ENCODE measurements at places on chromosomes 6 and 20.

GRCh38 chr6:121319112-121319553 is 15.1 kb downstream of the TBC1D32 start:
- no peak for DNase-seq

DNA sequence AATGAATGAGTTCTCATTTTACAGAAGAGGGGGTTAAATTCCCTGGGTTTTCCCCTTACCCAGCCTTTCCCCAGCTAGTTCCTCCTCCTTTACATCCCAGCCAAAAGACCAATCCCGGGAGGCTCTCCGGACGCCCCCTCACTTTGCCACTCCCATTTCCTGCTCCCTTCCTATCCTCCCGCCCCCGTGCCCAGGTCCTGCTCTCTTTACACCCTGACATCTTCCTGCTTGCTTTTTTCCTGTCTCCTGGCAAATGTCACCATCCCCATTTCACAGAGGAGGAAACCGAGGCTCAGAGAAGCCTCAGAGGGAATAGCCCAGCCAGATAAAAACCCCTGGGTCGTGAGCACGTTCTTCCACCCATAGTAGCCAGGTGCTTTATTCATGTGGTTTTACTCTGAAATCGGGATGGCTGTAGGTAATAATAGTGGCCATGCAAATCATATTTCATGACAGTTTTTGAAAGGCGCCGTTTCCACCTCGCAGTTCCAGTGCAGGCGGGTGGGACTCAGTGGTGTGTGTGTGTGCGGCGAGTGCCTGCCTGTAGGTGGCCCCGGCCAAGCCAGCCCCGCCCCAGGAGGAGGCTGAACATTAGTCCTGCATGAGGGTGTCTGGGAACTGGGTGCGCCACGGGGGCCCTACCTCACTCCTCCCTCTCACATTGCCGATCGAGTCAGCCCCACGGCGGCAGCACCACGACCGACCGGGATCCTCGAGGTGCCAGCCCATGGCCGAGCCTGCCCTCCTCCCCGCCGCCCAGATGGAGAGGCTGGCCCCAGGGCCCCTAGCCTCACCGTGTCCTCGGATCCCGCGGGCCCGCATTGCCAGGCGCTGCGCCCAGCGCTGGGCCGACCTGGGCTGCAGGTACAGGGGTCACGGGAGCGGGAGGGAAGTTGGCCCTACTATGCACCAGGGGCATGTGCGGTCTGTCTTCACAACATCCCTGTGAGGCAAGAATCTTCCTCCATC is at the start of gene ARHGAP40:
ARHGAP40 (plus strand) TSS at position 594 of the 969 bp plus-strand sequence.
- DNase-seq, result peak; percentile 77

- no peak for DNase-seq
These were observed 5.6 kb upstream of the GJB7 start for GRCh38 chr6:87334683-87335082.

- DNase-seq, result peak; percentile 57
These were observed 11.5 kb downstream of the ITPR3 start for GRCh38 chr6:33632558-33633039.

DNA sequence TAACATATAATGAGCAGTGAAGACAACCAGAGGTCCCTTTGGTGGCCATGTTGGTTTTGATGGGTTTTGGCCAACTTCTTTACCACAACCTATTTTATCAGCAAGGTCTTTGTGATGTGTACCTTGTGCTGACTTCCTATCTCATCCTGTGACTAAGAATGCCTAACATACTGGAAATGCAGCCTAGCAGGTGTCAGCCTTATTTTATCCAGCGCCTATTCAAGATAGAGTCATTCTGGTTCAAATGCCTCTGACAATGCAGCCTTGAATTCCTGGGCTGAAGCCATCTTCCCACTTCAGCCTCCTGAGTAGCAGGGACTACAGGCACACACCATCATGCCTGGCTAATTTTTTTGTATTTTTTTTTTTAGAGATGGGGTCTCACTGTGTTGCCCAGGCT is 7.8 kb upstream of the TRIM38 start:
- no peak for DNase-seq

DNA sequence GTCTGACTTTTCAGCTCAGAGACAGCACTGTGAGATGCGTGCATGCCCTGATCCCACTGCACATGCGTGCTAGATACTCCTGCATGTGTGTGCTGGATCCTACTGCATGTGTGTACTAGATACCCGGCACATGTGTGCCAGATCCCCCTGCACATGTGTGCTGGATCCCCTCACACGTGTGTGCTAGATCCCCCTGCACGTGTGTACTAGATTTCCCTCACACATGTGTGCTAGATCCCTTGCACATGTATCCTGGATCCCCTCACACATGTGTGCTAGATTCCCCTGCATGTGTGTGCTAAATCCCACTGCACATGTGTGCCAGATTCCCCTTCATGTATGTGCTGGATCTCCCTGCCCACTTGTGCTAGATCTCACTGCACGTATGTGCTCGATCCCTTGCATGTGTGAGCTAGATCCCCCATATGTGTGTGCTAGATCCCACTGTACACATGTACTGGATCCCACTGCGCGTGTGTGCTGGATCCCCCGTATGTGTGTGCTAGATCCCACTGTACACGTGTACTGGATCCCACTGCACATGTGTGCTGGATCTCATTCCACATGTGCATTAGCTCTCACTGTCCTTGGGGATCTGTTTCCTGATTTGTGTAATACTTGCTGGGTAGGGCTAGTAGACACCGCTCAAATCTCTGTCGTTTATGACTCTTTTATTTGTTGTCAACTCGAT is 214.6 kb downstream of the SMOC2 start:
- no peak for DNase-seq

- DNase-seq, result no peak
These were observed 94.8 kb downstream of the IPCEF1 start for GRCh38 chr6:154261688-154262397.

DNA sequence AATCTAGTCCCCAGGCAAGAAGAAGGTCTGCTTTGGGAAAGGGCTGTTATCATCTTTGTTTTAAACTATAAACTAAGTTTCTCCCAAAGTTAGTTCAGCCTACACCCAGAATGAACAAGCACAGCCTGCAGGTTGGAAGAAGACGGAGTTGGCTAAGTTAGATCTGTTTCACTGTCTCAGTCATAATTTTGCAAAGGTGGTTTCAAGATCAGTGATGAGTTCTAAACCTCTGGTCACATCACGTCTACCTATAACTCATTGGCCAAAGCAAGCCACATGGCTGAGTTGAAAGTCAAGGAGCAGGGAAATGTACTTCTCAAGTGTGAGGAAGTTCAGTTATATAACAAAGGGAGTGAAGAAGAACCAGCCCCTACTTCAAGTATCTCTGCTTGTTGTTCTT is 50.5 kb upstream of the ECI2 start:
- no peak for DNase-seq

- no peak for DNase-seq
These were observed 328.6 kb upstream of the SYNCRIP start for GRCh38 chr6:85971238-85971637.

DNA sequence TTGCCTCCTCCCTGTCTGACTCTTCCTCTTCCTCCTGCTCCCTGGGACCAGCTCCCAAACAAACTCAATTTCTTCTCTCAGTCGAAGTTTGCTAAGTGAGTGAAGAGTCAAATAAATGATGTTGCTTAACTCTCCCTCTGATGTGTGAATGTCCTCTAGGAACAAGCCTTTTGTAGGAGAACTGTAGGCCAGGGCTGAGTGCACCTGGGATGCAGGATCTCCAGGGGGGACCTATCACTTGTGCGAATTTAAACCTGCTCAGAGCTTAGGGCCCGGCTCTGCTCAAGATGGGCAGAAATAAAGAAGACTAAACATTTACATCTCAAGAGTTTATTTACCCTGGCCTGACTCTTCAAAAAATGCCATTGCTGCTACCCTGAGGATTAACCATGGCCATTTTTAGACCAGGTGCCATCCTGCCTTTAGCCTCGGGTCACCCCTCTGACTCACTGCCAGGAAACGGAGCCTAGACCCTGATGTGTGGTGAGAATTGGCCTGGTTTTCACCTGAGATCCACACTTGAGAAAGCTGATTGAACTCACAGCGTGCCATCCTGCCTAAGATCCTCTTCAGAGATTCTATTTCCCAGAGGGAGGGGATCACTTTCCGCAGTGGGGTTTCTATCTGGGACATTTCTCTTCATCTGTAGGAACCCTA is 63.6 kb upstream of the CD93 start:
- DNase-seq, result no peak

GRCh38 chr6:163098827-163099479 is 315.6 kb upstream of the QKI start:
- no peak for DNase-seq

GRCh38 chr20:15345287-15345686 is 1007.9 kb upstream of the FLRT3 start:
- DNase-seq, result no peak

- DNase-seq, result no peak
These were observed 28.5 kb upstream of the KIF6 start for GRCh38 chr6:39753725-39754045.

All from SW480 (cell line).